A549 treated with Mapracorat at 1 μM for 4 hours (cell line): ENCODE measurements at places on chromosomes 6 and 20. TPM values are rescaled to one million over a fixed set of nuclear protein-coding genes. Genes with fewer than 3 reads are reported as not detected.

The HSPA12B gene
- 0.25 to 0.74 TPM (median 0.53 TPM) in 5 replicates for total RNA-seq

The KCNQ2 gene
- 0.21 to 0.72 TPM (median 0.57 TPM) in 5 replicates for total RNA-seq

The BTNL2 gene
- not detected in 5 replicates for total RNA-seq

The ATAT1 gene
- total RNA-seq, result 4.4 to 6.3 TPM (median 6.0 TPM) in 5 replicates

The ATP9A gene
- 12.6 to 18.1 TPM (median 16.1 TPM) in 5 replicates for total RNA-seq

The COL20A1 gene
- 0.30 to 1.4 TPM (median 0.95 TPM) in 5 replicates for total RNA-seq

The UNC93A gene
- not detected in 5 replicates for total RNA-seq

The MMP24 gene
- 22.6 to 29.3 TPM (median 29.1 TPM) in 5 replicates for total RNA-seq

The SOX18 gene
- total RNA-seq, result 1.1 to 2.7 TPM (median 2.3 TPM) in 5 replicates

The LINC00237 gene
- not detected in 5 replicates for total RNA-seq

The MOCS1 gene
- total RNA-seq, result 1.6 to 2.3 TPM (median 1.7 TPM) in 5 replicates

The ZC3H12D gene
- total RNA-seq, result 0.02 to 0.12 TPM (median 0.06 TPM) in 4 of 5 replicates, not detected in the other

The ASCC3 gene
- 14.7 to 16.8 TPM (median 16.8 TPM) in 5 replicates for total RNA-seq

The MDFI gene
- total RNA-seq, result 0.33 to 1.2 TPM (median 0.85 TPM) in 5 replicates

The PDYN gene
- total RNA-seq, result 0.09 TPM in 1 of 5 replicates, not detected in the others

The TTBK1 gene
- 0.02 to 0.07 TPM (median 0.04 TPM) in 5 replicates for total RNA-seq

The CALHM6 gene
- 0.33 TPM in 1 of 5 replicates, not detected in the others for total RNA-seq

The BTN3A1 gene
- 1.9 to 2.9 TPM (median 2.1 TPM) in 5 replicates for total RNA-seq

The SLC2A4RG gene
- total RNA-seq, result 55.9 to 105 TPM (median 96.0 TPM) in 5 replicates

The TRAPPC3L gene
- total RNA-seq, result not detected in 5 replicates

The ZDHHC14 gene
- 1.7 to 3.3 TPM (median 2.8 TPM) in 5 replicates for total RNA-seq
